Kidney (tissue), 22 donors: ENCODE measurements at places on chromosomes 3 and 15. TPM values are rescaled to one million over a fixed set of nuclear protein-coding genes. Genes with fewer than 3 reads are reported as not detected.
A peak's percentile ranks its signal among the peaks of the same experiment; 100 is the strongest.

GRCh38 chr3:56291244-56291680 lies 177.0 kb downstream of the ERC2 start:
- no peak overlapping the region for H3K4me3 ChIP-seq
- H3K27ac ChIP-seq, result no peak overlapping the region
- no peaks in the 10 kb centered on the region for H3K4me1 ChIP-seq

- no peak for DNase-seq
- H3K36me3 ChIP-seq, result no peaks in the 10 kb centered on the region
- H3K4me1 ChIP-seq, result no peaks in the 10 kb centered on the region
- no peak overlapping the region for H3K27ac ChIP-seq
- H3K27me3 ChIP-seq, result no peaks in the 10 kb centered on the region
- no peak overlapping the region for H3K4me3 ChIP-seq
Observed at GRCh38 chr3:33144433-33144832, 30.6 kb downstream of the CRTAP start.

DNA sequence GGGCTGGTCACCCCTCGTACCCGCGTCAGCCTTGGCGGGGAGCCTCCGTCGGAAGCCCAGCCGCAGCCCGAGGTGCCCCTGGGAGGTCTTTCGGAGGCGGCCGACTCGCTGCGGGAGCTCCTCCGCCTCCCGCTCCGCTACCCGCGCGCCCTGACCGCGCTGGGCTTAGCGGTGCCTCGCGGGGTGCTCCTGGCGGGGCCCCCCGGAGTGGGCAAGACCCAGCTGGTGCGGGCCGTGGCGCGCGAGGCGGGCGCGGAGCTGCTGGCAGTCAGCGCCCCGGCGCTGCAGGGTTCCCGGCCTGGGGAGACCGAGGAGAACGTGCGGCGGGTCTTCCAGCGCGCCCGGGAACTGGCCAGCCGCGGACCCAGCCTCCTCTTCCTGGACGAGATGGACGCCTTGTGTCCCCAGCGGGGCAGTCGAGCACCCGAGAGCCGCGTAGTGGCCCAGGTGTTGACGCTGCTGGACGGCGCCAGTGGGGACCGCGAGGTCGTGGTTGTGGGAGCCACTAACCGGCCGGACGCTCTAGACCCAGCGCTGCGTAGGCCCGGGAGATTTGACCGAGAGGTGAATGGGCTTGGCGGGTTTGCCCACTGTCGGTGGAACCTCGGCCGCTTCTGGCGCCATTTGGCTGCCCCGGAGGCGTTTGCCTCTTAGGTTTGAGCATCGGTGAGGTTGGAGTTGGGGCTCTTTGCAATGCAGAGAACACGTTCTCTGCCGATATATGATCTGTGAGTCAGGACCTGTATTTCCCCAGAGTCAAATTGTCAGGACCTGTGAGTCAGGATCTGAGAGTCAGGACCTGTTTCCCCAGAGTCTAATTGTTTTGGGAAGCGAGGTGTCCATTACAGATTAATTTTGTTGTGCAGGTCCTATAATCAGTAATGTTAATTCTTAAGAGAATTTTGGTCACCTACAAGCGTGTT lies 24.9 kb upstream of the GATM start:
- peaks cover 20% of the 10 kb centered on the region for H3K36me3 ChIP-seq
- H3K27me3 ChIP-seq, result no peaks in the 10 kb centered on the region
- peak; percentile 37 for DNase-seq
- no peaks in the 10 kb centered on the region for H3K4me1 ChIP-seq
- peak overlapping the region; percentile 95 for H3K4me3 ChIP-seq

GRCh38 chr3:36318621-36319200 lies 61.6 kb upstream of the STAC start:
- no peaks in the 10 kb centered on the region for H3K27me3 ChIP-seq
- H3K4me1 ChIP-seq, result no peaks in the 10 kb centered on the region
- no peak overlapping the region for H3K27ac ChIP-seq
- DNase-seq, result peak; percentile 7

TMEM158 gene
- polyA plus RNA-seq, result 3.1 TPM

DNA sequence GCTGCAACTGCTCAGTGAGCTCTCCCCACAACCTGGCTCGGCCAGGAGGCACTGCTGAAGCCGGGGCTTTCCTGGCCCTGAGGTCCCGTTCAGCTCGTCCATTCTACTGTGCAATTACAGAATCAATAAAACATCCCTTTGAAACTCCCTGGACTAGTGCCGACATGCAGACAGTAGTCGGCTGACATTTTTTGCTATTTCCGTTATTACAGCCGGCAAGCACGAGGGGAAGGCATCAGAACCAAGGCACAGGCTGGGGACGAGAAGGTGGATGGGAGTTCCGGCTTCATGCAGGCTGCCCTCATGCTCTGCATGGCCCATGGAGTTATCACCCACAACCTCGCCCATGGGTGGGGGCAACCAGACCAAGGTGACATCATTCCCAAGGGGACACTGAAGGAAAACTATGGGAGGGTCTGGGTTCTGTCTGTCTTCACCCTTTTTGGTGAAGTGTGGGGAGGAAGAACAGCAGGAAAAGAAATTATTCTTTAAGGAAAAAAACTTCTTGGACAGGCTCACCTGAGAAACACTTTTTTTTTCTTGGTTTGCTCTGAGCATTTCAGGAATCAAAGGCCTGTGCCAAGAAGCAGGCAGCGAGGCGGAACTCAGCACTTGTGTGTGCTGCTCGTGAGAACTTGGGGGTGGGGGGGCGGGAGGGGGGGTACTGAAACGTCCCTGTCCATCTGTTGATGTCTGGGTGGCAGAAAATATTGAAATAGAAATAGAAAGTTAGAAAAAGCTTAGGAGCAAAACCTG lies 154.5 kb downstream of the FOXP1 start:
- no peaks in the 10 kb centered on the region for H3K36me3 ChIP-seq
- peak overlapping the region; percentile 33 for H3K4me3 ChIP-seq
- H3K4me1 ChIP-seq, result peaks cover 11% of the 10 kb centered on the region
- peak; percentile 76 for DNase-seq
- H3K27me3 ChIP-seq, result no peaks in the 10 kb centered on the region
- H3K27ac ChIP-seq, result peak overlapping the region; percentile 74

DNA sequence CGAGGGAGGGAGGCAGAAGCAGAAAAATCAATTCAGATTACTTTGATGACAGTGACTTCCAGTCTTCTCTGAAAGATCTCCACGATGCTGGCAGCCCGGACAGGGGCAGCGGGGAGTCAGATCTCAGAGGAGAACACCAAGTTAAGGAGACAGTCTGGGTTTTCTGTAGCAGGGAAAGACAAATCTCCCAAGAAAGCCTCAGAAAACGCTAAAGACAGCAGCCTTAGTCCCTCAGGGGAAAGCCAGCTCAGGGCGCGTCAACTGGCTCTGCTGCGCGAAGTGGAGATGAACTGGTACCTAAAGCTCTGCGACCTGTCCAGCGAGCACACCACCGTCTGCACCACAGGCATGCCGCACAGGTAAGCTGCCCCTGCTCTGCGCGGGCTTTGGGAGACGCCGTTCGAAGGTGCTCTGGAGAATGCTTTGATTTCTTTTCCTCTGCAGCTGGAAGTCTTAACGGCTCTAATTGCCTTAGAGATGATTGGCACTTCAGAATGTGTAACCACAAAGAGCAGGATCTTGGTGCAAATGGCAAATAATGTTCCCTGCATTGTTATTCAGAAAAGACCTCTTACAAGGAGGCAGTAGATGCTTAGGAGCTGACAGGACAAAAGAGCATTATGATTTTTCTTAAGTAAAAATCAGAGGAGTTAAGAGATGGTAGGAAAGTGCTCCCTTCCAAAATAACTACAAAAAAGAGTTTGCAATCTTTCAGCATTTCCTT lies at the start of gene KCNAB1:
KCNAB1 (plus strand) TSS at position 51 of the 724 bp plus-strand sequence.
- H3K36me3 ChIP-seq, result no peaks in the 10 kb centered on the region
- no peaks in the 10 kb centered on the region for H3K27me3 ChIP-seq
- DNase-seq, result no peak
- no peak within 1 kb of the TSS for H3K27ac ChIP-seq
- H3K4me3 ChIP-seq, result no peak within 1 kb of the TSS

DNA sequence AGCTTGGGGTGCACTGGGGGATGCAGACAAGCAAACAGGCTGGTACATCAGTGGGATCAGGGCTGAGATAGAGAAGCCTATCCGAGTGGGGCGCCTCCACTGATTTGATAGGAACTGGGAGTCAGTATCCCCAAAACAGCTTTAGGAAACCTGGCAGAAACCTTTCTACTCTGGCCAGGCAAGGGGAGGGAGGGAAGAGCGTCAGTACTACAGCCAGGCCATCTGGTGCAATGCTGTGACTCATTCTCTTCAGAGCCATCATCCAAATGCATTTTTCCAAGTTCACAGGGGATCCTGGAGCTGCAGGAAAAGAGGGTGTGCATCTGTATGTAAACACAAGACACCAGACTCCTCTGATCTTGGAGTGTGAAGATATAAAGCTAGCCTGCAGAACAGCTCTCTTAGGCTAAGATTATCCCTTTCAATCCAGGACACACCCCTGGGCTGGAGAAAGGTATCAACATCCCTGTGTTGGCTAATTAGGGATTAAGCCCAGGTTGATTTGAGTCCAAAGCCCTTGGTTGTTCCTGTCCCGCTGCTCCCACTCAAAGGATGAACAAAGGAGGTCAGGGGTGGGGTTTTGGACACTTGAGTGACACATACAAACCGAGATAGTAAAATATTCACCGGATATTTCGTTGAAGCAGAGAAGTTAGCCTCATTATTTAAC lies 9.3 kb downstream of the GALNT15 start:
- H3K4me3 ChIP-seq, result no peak overlapping the region
- H3K27ac ChIP-seq, result no peak overlapping the region
- no peaks in the 10 kb centered on the region for H3K36me3 ChIP-seq
- no peaks in the 10 kb centered on the region for H3K4me1 ChIP-seq
- no peak for DNase-seq

- H3K27me3 ChIP-seq, result no peaks in the 10 kb centered on the region
- H3K4me3 ChIP-seq, result peak overlapping the region; percentile 64
- H3K4me1 ChIP-seq, result peaks cover 9% of the 10 kb centered on the region
- H3K27ac ChIP-seq, result peak overlapping the region; percentile 87
Observed at GRCh38 chr3:49358884-49359225, 702 bp upstream of the GPX1 start.

DNA sequence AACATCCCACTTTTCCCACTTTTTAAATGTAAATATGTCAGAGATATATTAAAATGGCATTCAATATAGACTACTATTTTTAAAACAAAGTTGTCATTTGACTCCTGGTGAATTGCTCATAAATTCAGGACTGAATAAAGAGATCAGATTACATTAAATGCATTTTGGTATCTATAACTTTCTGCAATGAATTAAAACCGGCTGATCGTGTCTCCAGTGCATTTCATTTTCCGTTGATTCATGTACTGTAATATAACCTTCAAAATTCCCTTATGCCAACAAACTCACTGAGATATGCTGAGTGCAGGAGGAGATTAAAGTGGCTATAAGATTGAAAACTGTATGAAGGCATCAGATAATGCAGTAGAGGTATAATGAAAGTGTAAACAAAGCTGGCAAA lies 361.1 kb upstream of the CDIN1 start:
- no peak for DNase-seq
- no peaks in the 10 kb centered on the region for H3K27me3 ChIP-seq
- no peak overlapping the region for H3K4me3 ChIP-seq
- no peaks in the 10 kb centered on the region for H3K36me3 ChIP-seq

- H3K4me3 ChIP-seq, result no peak overlapping the region
- H3K36me3 ChIP-seq, result no peaks in the 10 kb centered on the region
- no peaks in the 10 kb centered on the region for H3K4me1 ChIP-seq
- no peak for DNase-seq
- H3K27me3 ChIP-seq, result no peaks in the 10 kb centered on the region
Observed at GRCh38 chr3:175398676-175399075, 539.5 kb downstream of the NAALADL2 start.

XXYLT1 gene
- 5.7 TPM for polyA plus RNA-seq

- no peak overlapping the region for H3K27ac ChIP-seq
- no peaks in the 10 kb centered on the region for H3K36me3 ChIP-seq
- H3K27me3 ChIP-seq, result no peaks in the 10 kb centered on the region
- H3K4me1 ChIP-seq, result peaks cover 2% of the 10 kb centered on the region
- no peak overlapping the region for H3K4me3 ChIP-seq
Observed at GRCh38 chr15:32663671-32664070, 22.2 kb downstream of the SCG5 start.

PTX3 gene
- polyA plus RNA-seq, result 0.45 TPM

CHDH gene
- 26.5 TPM for polyA plus RNA-seq

DNA sequence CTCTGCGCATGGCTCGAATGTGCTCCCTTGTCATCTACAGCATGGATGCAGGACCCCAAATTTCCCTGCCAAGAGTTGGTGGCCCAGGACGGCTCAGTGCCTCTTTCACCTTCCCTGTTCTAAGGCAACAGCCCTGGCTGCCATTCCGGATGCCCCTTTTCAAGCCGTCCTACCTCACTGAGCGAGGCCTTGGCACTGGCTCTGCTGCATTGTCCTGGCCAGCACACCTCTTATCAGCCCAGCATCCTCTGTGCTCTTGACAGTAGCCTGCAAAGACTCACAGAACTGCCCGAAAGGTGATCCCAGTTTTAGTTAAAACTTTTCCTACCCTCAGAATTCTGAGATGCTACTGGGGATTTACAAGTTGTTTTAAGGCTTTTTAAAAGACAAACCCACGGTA lies 122.0 kb downstream of the MECOM start:
- no peak overlapping the region for H3K27ac ChIP-seq
- DNase-seq, result no peak
- no peaks in the 10 kb centered on the region for H3K27me3 ChIP-seq
- no peak overlapping the region for H3K4me3 ChIP-seq
- peaks cover 3% of the 10 kb centered on the region for H3K4me1 ChIP-seq

MAP3K13 gene
- polyA plus RNA-seq, result 33.0 TPM

DNA sequence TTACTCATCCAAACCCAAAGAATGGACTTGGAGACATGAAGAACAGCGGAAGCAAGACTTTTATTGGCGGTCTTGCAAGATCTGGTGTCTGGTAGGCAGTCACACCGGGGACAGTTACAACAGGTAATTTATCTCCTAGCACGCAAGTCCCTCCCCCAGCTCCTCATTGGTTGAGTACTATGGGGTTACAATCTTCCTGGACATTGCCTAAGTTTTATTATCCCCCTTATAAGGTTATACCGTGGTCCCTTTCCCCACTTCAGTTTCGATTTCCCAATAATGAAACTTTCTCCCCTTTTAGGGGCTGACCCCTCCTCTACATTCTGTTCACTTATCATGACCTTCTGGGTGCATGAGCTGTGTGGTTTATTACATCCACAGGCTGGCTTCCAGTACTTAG lies 18.7 kb downstream of the ARL8B start:
- H3K27ac ChIP-seq, result no peak overlapping the region
- DNase-seq, result no peak
- H3K36me3 ChIP-seq, result no peaks in the 10 kb centered on the region
- H3K4me1 ChIP-seq, result peaks cover 42% of the 10 kb centered on the region

TBC1D5 gene
- 9.7 TPM for polyA plus RNA-seq

GRCh38 chr3:194003114-194004057 lies 132.6 kb upstream of the HES1 start:
- no peaks in the 10 kb centered on the region for H3K4me1 ChIP-seq
- no peaks in the 10 kb centered on the region for H3K27me3 ChIP-seq
- H3K4me3 ChIP-seq, result peak overlapping the region; percentile 32
- H3K27ac ChIP-seq, result peak overlapping the region; percentile 83
- H3K36me3 ChIP-seq, result no peaks in the 10 kb centered on the region
- DNase-seq, result peak; percentile 94

- H3K4me3 ChIP-seq, result no peak overlapping the region
- H3K4me1 ChIP-seq, result peaks cover 5% of the 10 kb centered on the region
- no peaks in the 10 kb centered on the region for H3K27me3 ChIP-seq
- H3K36me3 ChIP-seq, result peaks cover 2% of the 10 kb centered on the region
- no peak for DNase-seq
- no peak overlapping the region for H3K27ac ChIP-seq
Observed at GRCh38 chr3:11276901-11277300, 4.7 kb downstream of the ATG7 start.

PLCH1 gene
- polyA plus RNA-seq, result 1.6 TPM

- H3K27me3 ChIP-seq, result no peaks in the 10 kb centered on the region
- H3K4me1 ChIP-seq, result no peaks in the 10 kb centered on the region
- no peaks in the 10 kb centered on the region for H3K36me3 ChIP-seq
- no peak for DNase-seq
- H3K27ac ChIP-seq, result no peak overlapping the region
- no peak overlapping the region for H3K4me3 ChIP-seq
Observed at GRCh38 chr3:86695752-86696151, 295.2 kb downstream of the VGLL3 start.
